ENCODE measurements at places on chromosomes 16 and 17.

DNA sequence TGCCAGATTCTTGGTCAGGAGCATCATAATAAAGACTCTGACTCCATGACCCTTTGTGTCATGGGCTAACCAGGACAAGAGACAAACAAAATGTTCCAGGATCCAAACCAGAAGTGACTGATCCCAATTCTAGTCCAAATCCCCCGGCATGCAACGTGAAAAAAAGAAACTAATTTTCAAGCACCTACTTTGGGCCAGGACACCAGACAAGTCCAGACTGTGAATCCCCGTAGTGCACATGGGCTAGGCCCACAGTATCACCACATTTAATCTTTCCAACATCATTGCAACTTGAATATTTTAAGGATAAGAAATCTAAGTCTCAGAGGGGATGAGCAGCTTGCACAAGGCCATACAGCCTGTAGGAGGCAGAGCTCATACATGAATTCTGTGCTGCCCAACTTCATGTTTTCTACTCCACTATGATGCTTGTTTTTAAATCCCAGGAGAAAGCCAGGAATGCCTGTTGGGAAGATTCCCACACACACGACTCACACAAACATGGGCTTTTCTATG, 365.7 kb downstream of the NPIPA8 start:
- no peak for DNase-seq

DNA sequence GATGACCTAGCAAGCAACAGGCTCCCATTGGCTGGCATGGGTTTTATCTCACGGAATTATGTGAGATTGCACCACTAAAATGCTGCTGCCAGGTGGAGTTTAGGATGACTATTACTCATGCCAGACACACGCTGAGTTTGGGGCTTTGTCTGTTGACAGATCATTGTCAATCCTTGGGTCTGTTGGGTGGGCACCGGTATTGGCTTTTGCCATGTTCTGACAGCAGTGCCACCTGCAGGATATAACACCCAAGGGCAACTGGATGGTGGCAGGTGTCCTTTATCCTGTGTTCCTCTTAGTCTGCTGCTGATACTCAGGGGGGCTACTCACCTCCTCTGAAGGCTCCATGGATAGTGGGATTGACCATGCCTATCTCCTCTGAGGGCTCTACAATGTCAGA, 221.6 kb upstream of the DYNLRB2 start:
- DNase-seq: no peak

GRCh38 chr17:3039736-3040135, 23.7 kb downstream of the OR1D5 start:
- no peak for DNase-seq

GRCh38 chr16:64996641-64997040, 125.2 kb downstream of the CDH11 start:
- DNase-seq: no peak

- DNase-seq: no peak
These were observed 18.8 kb downstream of the CLUAP1 start for GRCh38 chr16:3519581-3519980.

DNA sequence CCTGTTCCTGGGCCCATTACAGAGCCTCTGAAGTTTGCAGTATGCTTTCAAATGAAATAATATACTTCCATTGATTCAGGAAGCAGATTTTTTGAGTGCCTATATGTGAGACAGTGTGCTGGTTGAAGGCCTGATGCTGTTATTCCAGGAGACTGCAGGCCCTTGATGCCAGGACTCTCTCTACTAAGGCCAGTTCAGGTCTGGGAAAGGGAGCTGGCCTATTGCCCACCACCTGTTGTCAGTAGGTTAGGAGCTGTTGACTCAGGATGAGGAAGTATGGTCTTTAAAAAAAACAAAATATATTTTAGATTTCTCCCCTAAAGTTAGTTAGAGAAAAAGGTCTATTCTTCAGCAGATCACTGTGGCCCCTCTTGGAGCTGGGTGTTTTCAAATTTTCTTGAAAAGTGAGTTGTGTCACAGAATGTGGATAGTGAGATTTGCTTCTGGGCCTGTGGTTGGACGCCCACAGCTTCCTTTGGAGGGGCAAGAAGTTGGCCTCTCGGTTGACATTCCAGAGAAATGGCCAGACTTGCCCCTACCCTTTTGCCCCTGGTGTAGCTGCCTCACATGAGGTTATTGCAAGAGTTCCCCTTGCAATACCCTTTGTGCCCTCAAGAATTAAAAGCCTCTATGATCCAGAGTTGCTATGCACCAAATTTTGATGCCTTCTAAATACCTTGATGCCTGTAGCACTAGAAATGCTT, 7.9 kb downstream of the ESRP2 start:
- DNase-seq: no peak

- DNase-seq: peak; percentile 50
These were observed 7.8 kb upstream of the PDK2 start for GRCh38 chr17:50087246-50087911.

DNA sequence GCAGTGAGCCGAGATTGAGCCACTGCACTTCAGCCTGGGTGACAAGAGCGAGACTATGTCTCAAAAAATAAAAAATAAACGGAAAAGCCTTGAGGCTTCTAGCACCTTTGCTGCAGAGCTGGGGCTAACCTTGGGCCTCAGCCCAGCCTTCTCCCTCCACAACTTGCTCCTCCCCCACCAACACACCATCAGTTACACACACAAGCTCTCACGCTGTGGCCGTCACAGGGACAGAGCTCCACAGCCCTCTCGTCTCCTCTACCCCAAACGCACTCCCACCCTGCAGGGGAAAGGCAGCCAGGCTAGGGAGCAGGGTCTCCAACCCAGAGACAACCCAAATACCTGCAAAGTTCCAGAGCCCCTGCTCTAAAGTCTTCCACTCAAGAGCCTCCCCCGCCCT, 22.0 kb upstream of the MRPS23 start:
- no peak for DNase-seq
